ENCODE measurements at places on chromosomes 1 and 21.
A peak's percentile ranks its signal among the peaks of the same experiment; 100 is the strongest.

- no peak for DNase-seq
Observed at GRCh38 chr1:29547300-29547699, 311.0 kb downstream of the PTPRU start.

GRCh38 chr1:164583835-164584539 is 25.0 kb downstream of the PBX1 start:
- no peak for DNase-seq

DNA sequence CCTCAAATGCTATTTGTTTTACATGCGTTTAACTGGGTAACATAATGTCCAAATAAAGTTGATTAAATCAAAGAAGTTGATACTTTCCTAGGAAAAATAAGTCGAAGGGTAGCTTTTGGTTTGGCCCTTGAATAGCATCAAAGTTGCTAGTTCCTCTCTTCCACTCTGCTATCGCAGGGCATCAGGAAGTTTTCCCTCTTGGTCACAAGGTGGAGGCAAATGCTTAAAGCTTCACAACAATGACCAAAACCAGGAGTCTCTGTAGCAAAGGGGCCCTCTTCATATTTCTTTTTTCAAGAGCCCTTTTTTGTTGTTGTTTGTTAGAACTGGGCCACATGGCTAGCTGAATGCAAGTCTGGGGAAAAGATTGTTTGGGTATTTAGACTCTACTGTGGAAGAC is 668.4 kb downstream of the KCNT2 start:
- DNase-seq: no peak

DNA sequence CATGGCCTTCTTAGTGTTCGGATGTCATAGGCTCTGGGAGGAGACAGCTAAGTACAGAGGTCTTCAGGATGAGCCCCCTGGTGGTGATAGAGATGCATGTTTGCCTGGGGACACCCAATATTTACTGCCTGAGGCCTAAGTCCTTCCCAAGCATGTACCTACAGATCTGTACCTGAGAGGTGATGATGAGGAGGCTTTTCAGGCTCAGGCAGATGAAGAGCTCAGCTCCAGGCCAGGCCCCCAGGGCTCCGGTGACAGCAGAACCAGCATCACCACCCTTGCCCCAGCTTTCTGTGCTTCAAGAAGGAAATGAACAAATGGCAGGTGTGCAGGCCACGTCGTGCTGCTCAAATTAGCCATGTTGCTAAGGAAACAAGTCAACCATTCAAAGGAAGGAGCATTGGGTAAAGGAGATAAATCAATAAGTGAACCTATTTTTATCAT is 21.1 kb downstream of the CACNA1E start:
- peak; percentile 43 for DNase-seq

DNA sequence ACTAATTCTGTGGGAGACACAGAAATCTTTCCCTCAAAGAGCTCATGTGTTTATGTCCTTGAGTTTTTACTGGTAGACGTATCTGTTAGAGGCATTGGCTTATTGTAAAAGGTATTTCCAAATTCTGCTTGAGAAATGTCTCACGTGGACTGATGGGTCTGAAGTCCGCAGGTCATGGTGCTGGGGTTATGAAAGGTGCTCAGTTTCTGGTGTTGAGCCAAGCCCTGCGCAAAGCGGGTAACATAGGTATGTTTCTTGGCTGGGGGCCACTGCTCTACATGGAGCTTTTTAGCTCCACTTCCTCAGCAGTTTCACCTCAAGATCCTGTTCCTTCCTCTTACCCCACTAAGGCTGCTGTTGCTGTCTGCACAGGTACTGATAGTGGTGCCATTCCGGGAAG is 10.8 kb downstream of the UTP25 start:
- no peak for DNase-seq

DNA sequence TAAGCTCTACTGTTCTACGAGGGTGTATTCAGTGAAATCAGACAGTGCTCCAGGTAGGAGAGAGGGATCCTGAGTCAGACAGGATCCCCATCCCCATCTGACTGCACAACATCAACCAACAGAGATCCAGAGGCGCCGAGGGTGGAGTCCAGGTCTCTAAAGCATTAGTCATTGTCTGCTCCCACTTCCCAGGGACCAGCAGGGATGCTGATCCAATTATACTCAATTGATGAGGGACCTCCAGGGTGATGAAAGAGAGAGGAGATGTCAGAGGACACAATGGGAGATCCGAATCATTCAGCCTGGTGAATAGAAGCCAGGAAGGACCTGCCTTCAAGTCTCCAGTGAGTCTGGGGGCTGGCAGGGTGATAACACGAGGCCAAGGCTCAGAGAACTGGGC is 39.5 kb upstream of the STMN1 start:
- no peak for DNase-seq

DNA sequence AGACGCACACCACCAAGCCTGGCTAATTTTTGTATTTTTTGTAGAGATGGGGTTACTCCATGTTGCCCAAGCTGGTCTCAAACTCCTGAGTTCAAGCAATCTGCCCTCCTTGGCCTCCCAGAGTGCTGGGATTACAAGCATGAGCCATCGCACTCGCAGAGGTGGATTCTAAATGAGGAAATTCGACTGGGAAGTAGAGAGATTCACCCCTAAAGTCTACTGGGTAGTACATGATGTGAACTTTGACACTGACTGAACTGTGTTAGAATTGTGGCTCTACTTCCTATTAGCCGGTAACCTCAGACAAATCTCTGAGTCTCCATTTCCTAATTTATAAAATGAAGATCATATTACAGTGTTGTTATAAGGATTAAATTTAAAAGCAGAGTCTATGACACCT is 276.0 kb upstream of the NR5A2 start:
- DNase-seq: no peak
